ENCODE measurements at places on chromosomes 6 and 20.

- no peak for DNase-seq
Measured at GRCh38 chr6:89555031-89555430, 83.5 kb downstream of the LYRM2 start.

- no peak for DNase-seq
Measured at GRCh38 chr20:20009784-20010253, 7.3 kb upstream of the NAA20 start.

DNA sequence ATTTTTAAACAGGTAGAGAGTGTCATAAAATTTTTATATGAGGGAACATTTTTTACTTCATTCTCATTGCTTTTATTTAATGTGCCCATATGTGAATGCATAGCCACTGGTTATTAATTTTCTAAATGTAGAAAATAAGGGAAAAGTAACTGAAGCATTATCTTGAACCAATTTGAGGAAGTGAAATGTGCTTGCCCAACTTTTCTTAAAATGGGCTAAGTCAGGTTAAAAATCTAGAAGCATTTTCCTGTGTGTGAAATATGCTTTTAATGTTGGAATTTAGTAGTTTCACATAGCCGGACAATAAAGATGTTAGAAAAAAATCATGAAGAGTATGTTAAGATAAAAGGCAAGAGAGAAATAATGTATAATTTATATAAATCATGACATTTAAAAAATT lies 3.8 kb downstream of the SEC23B start:
- no peak for DNase-seq

GRCh38 chr20:14055127-14055742 lies 59.9 kb downstream of the MACROD2 start:
- no peak for DNase-seq

DNA sequence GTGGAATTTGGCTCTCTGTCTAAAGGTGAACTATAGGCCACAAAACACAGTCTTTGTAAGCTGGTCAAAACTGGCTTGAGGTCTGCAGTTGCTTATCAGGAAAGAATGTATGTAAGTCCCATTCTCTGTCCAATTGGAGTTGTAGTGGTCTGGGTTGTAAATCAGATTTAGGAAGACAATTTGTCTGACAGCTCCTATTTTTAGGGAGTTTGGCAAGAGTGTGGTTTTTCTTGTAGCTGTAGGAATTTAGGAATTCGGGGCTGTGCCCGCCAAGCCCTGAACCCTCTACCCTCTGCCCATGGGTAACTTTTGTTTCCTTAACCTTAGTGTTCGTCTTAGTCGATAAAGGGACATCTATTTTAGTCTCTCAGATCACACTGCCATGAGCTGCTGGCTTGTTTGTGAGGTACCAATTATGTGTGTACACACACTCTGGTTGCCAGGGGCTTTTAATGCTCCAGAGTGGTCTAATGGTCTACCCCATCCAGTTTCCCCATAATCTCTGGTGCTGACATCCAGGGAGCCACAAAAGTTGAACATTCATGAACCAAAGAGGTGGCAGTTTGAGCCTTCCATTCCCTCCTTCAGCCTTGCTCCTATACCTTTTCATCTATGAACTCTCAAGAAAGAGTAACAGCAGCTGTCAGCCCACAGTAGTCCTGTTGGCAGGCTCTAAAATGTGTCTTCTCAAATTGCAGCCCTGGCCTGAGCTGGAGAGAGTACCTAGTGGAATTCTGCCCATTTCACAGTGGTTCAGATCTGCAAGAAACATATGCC lies 93.0 kb downstream of the ANKRD6 start:
- no peak for DNase-seq

DNA sequence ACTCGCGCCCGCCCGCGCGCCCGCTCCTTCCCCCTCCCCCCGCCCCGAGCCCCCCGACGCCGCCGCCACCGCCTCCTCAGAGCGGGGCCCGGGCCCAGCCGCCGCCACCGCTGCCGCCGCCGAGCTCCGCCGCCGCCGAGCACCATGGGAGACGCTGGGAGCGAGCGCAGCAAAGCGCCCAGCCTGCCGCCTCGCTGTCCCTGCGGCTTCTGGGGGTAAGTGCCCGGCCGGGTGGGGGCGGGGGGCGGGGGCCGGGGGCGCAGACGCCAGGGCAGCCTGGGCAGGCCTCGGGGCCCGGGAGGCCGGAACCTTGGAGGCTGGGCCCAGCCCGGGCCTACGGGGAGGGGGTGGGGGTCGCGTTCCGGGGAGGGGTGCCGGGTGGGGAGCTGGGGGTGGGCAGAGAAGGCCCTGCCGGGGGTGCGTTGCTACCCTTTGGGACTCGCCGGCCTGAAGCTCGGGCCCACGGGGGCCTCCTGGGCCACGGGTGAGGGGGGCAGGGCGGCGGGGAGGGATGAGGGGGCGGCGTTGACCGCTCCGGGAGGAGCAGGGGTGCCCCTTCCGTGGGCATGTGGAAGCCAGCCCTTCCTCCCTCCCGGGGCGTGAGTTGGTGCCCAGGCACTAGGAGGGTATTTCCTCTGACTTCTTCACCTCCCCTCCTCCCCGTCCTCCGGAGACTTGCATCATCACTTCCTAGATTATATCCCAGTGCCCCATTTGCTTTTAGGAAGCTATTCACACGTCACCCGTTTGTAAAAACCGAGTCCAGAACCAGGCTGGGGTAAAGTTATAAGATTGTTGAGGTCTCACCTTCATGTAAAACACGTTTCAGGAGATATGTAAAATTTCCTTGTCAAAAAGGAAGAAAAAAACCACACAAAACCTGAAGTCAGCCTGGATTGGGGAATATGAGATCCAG lies 533 bp downstream of the ZFAND3 start:
- no peak for DNase-seq

- no peak for DNase-seq
Measured at GRCh38 chr6:107816818-107817217, 7.3 kb downstream of the SCML4 start.

DNA sequence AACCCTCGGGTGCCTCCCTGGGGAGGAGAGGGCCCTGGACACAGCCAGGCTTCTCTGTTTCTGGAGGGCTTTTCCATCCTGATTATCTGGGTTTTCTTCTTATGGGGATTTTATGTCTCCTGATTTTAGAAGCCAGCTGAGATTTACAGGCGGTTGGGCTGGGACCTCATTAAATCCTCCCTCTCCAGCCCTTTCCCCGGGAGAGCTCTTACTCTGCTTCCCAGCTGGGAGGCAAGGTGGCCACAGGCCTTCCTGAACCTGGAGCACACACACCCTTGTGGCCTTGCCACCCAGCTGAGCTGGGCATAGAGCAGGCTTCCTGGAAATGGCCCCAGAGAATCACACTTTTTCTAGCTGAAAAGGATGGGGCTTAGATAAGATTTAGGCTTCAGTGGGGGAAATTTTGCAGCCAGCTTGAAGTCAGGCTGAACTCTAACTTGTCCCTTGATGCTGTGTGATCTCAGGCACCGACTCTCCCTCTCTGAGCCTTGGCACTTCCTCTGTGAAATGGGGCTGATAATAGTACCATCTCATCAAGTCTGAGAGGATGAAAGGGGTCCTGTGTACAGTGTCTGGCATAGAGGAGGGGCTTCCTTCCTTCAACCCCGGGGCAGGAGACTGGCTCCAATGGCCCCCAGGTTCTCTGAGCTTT lies 16.6 kb downstream of the VSTM2L start:
- DNase-seq: no peak

DNA sequence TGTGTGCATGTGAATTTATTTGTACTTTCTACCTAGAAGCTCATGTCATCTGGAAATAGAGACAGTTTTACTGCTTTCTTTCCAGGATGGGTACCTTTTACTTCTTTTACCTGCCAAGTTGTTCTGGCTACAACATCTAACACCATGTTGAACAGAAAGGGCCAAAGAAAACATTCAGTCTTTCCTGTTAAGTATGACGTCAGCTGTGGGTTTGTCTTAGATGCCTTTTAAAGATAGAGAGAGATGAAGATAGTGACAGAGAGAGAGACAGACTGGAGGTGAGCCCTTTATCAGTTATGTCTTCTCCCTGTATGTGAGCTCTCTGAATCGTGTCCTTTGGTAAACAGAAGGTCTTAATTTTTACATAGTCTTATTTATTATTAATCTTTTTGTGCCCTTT lies 3.4 kb upstream of the DACT2 start:
- DNase-seq: no peak

- DNase-seq: no peak
Measured at GRCh38 chr20:10259166-10259565, 40.5 kb downstream of the SNAP25 start.

DNA sequence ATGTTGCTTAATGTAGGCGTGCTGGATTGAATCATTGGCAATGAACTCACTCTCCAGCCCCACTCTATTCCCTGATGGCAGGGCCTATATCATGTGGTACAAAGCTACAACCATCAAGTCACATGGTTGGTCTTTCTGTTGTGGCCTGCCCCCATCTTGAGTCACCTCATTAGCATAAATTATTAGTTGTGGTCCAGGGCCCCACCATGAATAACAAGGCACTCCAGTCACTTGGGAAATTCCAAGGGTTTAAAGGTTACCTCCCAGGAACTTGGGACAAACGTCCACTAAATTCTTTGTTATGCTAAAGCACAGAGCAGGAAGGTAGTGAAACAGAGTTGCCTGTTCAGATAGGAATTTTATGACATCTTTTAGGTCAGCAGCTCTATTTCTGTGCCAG lies 193.7 kb downstream of the SLC35F1 start:
- DNase-seq: no peak

DNA sequence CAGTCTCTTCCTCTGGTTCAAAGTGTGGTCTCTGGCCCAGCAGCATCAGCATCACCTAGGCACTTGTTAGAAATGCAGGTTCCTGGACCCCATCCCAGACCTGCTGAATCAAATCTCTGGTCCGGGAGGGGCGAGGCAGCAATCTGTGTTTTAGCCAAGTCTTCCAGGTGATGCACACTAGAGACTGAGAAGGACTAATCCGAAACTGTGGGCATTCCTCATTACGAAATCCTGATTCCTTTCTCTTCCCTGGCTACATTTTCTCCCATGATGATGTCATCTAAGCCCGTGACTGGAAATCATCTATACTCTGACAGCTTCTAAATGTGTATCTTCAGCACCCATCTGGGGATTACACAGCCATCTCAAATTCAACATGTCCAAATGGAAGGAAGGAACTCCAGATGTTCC lies 39.7 kb upstream of the PRND start:
- DNase-seq: no peak

GRCh38 chr20:39829256-39829655 lies 859.8 kb downstream of the MAFB start:
- no peak for DNase-seq

- no peak for DNase-seq
Measured at GRCh38 chr6:3808759-3809514, 40.2 kb upstream of the FAM50B start.

GRCh38 chr6:122704066-122704465 lies 75.5 kb upstream of the FABP7 start:
- no peak for DNase-seq

GRCh38 chr6:168884646-168885086 lies 369.0 kb downstream of the THBS2 start:
- peak; percentile 62 for DNase-seq

DNA sequence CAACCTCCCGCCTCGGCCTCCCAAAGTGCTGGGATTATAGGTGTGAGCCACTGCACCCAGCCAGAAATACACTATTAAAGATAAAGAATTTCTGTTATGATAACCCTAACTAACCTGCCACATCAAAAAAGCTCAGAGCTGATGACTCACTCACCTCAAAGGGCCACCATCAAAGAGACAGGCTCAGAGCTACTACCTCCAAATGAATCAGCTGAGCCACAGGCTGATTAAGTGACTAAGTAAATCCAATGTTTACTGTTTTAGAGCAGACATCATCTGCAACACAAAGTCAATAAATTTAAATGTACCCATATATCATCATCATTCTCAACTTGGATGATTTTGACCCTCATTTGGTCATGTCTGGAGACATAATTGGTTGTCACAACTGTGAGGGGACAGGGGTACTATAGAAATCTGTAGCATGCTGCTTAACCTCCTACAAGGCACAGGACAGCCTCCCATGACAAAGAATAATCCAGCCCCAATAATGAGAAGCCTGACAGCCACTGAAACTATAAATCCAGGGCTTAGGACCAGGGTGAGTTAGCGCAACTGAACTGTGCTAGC lies 106.5 kb downstream of the ATP9A start:
- DNase-seq: no peak

DNA sequence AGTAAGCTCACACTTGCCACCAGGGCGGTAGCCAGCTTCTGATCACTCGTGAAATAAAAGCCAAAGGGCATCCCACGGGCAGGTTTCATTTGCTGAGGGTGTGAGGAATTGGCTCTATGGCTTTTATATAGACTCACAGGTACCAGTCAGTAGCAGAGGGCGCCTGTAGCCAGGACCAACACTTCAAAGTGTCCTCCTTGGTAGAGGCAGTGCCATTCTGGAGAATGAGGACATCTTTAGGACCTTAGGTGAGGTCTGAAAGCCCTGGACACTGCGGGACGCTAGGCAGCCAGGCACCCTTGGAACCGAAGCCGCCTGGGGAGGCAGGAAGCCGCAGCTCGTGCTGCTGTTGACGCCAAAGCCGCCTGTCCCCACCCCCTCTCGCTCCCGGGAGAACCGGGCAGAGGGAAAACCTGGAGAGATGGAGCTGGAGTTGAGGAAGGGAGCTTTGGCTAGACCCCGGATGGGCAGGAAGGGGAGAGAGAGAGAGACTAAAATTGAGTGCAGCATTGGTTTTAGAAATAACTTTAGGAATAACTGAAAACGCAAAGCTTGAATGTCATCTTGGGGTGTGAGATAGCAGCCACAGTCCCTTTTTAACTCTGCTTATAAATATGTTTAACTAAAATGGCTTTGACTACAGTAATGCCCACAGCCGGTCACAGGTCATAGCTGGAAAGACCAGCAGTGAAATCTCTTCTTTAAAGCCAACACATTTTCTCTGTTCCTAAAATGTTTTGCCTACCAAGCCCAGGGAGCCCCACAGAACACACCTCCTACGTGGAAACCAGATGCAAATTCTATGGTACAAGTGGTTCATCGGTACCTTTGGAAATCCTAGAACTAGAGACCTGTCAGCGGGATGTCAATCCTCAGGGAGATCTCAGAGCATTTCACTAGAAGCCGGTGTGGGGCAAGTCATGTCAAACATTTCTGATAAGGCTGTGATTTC lies 128.5 kb upstream of the CDYL start:
- no peak for DNase-seq

GRCh38 chr6:170516783-170517616 lies 36.1 kb downstream of the PSMB1 start:
- peak; percentile 6 for DNase-seq

GRCh38 chr6:52077961-52078625 lies 9.3 kb downstream of the PKHD1 start:
- DNase-seq: no peak

DNA sequence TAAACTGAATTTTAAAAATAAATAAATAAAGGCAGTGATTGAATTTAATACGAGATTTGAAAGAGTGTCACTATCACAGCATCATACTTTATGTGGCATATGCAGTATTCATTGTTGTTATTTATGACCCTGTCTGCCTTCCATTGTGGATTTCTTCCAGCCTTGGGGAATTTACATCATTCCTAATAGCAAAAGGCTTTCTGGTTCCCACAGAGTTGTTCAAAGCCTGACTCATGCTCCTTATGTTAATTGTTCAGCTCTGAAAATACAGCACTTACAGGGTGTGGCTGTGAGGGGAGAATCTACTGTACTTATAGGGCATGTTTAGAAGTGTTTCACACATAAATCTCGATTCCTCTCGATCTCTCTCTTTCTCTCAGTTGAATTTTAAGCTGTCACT lies 54.4 kb downstream of the JAG1 start:
- no peak for DNase-seq

Data from stimulated activated CD8-positive, alpha-beta memory T cell treated with anti-CD3 and anti-CD28 coated beads, Interleukin-7, amount 100 ng/mL, for 1 hour (primary cell).